ENCODE measurements at places on chromosomes 3 and 15.

DNA sequence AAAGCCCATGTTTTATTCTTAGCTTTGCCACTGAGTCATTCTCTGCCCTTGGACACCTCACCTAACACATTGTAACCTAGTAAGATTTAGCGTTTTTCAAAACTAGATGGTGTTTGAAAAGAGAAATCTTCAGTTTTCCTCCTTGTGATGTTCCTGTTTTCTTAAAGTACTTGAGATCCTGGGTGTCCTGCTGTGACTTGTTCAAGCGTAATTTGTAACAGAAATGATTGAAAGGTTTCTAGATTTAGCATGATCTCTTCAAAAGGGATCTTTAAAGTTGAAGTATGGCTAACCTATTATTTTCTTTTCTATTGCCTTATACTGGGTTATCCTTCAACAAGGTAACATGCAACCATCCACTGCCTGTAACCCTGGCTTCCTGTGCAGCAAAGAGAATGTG, 32.6 kb upstream of the SPATA16 start:
- DNase-seq: no peak

DNA sequence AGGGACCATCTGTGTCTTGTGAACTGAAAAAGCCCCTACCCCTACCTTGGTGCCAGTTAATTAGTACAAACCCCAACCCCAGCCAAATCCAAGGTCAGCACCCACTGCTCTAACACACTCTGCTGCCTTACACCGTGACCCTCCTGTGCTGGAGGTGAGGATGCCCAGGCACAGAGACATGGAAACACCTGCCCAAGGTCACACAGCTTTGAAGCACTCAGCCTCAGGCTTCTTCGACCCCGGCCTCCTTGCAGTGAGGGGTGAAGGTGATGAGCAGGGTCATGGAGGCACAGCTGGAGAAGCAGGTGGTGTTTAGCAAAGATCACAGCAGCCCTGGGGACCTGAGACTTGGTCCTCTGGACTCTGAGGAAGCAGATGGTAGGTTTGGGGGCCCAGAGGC, 39.0 kb upstream of the SLC6A6 start:
- no peak for DNase-seq

DNA sequence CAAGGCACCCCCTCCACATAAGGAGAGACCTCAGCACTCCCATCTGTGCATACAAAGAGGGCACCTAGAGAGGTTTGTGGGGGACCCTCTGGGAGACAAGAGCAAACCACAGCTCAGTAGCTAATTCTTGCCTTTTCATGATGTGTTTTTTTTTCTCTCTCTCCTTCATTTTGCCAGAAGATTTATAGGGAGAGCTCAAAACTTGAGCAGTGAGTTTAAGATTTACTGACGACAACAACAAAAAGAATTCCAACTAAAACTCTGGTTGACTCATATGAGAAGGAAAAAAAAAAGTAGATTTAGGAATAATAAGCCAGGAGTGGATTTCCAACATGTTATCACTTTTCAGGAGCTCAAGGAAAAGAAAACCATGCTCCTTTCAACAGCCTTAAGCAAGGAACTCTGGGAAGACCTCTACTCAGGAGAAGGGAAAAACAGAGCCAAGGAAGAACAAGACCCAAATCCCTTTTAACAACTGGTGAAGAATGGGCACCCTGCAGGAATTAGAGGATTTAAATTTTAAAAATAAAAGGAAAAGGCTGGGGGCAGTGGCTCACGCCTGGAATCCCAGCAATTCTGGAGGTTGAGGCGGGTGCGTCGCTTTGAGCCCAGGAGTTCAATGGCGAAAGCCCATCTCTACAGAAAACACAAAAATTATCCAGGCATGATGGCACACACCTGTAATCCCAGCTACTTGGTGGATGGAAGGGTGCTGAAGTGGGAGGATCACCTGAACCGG, 58.2 kb upstream of the RAD18 start:
- DNase-seq: no peak

DNA sequence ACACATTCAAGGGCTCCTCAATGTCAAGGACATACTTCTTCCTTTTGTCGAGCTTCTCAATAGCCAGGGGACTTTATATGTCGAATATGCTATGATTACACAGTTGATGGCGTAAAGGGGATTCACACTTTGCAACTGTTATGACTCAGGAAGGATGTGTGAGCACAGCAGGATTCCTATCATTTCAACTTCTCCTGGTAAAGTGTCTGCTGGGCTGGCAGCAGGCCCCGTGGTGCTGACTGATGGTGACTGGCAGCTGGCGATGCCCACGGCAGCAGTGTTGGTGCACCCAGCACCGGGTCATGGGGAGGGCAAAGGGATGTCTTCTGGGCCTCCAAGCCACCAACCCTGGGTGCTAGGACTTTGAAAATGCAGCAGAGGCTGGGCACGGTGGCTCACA, 44.8 kb upstream of the GNB5 start:
- no peak for DNase-seq
